ENCODE measurements at places on chromosomes 6 and 20. TPM values are rescaled to one million over a fixed set of nuclear protein-coding genes. Genes with fewer than 3 reads are reported as not detected.

PPIL1 gene
- 18.7 TPM for total RNA-seq

LRRC73 gene
- 0.68 TPM for total RNA-seq

GGTLC1 gene
- total RNA-seq: not detected

MEI4 gene
- total RNA-seq: 3.0 TPM

SLC35F1 gene
- total RNA-seq: 1.5 TPM

HLA-DPA1 gene
- total RNA-seq: 73.7 TPM

SLC17A2 gene
- total RNA-seq: not detected

SLC44A4 gene
- 332 TPM for total RNA-seq

XKR7 gene
- 0.05 TPM for total RNA-seq
